ENCODE measurements at places on chromosomes 6 and 20.

GRCh38 chr20:57495978-57496377 lies 29.0 kb downstream of the CTCFL start:
- ATAC-seq = no peak

DNA sequence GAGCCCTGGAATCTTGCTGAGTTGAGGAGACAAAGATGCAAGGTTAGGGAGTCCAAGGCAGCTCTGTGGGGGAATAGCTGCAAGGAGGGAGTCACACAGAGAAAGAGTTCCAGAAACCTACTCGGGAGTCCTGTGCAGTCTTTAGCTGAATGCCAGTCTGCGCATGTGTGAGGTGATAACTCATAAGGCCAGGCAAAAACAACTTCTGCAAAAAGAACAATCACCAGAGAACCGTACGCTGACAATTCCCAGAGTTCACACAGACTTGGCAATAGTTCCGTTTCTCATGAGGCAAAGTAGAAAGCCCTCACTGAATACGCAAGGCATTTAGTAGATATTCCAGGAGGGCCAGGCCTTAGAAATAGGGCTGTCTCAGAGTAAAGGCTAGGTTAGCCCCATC lies 135.2 kb upstream of the TAB2 start:
- ATAC-seq = no peak

- ATAC-seq = no peak
These were observed 258.0 kb downstream of the ATXN1 start for GRCh38 chr6:16503241-16503775.

- no peak for ATAC-seq
These were observed 13.1 kb downstream of the RIOK1 start for GRCh38 chr6:7402716-7403115.

DNA sequence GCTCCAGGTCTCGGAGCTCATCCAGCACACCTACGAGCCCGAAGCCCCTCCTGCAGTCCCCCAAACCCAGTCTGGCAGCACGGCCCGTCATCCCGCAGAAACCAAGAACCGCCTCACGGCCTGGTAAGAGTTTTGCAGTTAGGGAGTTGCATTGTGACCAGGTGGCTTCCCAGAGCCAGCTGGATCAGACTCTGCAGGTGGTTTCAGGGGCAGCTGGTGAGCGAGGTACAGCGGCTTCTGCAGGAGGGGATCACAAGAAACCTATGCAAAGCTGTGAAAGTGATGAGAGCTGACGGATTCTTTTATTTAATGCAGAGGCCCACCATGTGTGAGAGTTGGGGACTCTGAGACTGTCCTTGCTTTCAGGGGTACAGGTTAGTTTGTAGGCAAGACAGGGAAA lies 45.9 kb upstream of the SCGN start:
- ATAC-seq = no peak

GRCh38 chr20:63498960-63499337 lies at the start of gene EEF1A2:
Gene EEF1A2, minus strand, starts transcription at chr20:63499083. Its CDS starts 1,320 bp downstream, at chr20:63497763.
- ATAC-seq = no peak

DNA sequence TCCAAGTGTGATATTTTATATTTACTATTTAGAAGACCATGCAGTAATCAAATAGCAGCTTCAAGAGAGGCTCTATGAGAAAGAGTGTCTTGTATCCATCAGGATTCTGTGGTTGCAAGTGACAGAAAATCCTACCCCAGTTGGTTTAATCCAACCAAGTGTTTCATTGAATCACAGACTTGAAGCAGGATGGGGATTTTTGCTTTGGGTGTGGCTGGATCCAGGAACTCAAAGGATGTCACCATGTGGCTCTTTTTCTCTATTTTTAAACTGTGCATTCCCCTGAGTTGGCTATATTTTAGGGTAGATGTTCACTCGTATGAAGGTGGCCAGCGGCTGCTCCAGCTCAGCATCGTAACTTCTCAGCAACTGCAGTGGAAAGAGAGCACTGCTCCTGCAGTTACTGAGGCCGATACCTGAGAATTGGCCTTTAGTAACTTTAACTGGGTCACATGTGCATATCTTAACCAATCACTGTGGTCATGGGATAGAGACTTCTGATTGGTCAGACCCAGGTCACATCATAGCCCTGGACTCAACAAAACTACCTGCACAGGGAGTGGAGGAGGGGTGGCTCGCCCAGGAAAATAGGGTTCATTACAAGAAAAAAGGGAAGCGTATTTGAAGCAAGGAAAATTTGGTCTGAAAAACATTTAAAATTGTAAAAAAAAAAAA lies 396.1 kb upstream of the SULF2 start:
- no peak for ATAC-seq

DNA sequence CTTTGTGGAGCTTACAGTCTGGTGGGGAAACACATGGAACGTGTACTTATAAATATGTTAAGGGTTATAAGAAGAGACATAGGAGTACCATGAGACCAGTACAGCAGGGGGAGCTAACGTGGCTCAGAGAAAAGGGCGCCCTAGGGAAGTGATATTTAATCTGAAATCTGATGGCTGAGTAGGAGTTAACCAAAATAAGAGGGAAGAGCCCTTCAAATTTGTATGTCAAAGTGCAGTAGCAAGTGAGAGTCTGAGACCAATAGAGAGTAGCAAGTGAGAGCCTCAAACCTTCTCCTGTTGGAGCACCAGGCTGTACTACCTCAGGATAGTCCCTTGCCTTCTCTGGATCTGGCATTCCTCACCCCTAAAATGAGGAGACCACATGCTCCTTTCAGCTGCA lies 6.1 kb upstream of the PKIG start:
- no peak for ATAC-seq

DNA sequence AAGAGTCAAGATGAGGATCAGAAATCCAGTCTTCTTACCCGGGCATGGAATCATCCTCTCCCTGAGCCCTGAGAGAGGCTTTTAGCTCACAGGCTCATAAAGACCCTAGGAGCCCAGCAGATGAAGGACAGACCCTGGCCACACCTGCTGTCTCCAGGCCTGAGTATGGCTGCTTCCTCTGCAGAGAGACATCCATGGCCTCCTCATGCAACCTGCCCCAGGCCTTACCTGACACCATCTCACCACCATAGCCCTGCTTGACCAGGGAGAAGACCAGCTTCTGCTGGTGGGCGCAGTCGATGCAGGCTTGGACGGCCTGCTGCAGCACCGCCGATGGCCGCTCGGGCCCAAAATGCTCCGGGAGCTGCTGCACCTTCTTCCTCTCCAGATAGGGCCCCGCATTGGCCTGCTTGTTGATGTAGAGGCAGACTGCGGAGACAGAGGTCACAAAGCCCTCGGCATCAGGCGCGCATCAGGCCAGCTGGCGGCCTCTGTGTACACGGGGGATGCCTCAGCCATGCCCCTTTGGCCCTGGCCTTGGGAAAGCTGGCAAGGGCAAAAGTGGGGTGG lies 77.6 kb downstream of the SCML4 start:
- no peak for ATAC-seq

DNA sequence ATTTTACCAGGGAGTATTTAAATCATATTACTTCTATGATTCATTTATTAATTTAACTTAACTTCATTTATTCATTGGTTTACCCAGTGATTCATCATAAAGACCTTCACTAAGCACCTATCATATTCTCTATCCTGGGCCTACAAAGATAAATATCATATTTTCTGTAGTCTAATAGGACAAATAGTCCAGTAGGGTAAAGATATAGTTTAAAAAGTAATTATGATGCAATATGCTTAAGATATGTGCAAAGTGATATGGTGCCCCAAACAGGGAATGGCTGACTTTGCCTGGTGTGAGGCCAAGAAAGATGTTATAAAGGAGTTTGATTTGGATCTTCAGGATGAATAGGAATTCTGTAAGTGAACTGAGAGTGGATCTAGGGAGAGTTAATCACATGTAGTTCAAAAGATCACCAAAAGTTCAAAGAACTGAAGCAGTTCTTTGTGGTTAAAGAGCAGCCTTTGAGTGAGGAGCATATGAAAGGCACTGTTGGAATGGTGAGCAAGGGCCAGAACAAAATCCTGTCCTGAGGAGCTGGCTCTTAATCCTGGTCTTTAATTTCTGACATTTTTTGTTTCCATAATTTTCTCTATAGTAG lies 45.5 kb downstream of the MLIP start:
- ATAC-seq = no peak

DNA sequence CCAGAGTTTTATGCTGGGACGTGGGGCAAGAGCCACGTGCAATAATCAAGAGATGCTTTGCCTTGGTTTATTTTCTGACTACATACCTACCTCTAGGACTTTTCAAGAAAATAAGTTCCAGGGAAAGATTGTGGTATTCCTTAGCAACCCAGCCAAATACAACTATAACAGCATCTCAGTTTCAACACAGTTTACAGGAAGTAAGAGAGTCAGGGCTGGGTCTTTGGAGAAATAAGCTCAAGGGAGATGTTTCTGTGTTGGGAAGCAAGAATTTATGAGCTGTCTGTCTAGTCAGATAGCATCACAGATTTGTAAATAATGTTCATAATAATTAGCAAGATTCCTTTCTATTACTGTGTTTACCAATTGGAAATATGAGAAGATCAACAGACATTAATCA lies 35.1 kb downstream of the MAP3K5 start:
- ATAC-seq = no peak

- no peak for ATAC-seq
These were observed 111.2 kb upstream of the CNKSR3 start for GRCh38 chr6:154621686-154622085.

- ATAC-seq = no peak
These were observed 1.6 kb downstream of the NDRG3 start for GRCh38 chr20:36744243-36744642.

DNA sequence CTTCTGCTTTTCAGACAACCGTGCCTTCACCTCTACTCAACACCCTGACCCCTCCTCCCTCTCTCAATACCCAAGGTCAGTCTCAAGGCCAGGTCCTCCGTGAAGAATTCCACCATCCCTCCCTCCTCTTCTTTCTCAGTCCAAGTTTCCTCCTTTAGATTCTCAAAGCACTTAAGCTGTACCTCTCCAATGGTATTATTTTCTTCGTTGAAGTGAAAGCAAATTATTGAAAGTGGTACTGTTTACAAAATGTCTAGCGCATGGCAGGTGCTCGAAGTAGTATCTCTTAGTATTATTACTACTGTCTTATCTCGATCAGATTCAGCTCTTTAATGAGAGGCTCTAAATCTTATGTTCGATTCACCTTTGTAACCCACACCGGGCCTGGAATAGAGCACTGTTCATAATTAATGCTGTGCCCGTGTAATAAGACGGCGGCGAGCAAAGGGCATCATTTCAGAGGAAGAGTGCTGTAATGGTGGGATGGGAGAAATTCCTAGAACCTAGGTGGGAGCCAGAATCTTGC lies 593 bp upstream of the RALGAPB start:
- peak; percentile 5 for ATAC-seq

DNA sequence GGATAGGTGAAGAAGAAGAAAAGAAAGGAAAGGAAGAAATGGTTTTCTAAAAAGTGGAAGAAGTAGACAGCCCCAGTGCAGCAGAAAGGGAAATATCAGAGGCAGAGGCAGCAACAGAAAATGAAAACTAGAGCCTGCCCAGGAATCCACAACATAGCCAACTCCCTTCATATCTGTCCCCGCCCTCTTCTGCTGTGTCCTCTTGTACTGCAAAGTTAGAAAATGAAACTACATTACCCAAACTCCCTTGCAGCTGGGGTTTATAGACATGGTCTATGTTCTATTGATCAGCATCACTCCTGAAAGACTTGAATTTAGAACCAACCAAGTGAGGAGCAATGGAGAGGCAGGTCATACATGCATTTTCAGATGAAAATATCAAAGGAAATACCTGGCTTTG lies 200.5 kb upstream of the PHACTR1 start:
- ATAC-seq = no peak

DNA sequence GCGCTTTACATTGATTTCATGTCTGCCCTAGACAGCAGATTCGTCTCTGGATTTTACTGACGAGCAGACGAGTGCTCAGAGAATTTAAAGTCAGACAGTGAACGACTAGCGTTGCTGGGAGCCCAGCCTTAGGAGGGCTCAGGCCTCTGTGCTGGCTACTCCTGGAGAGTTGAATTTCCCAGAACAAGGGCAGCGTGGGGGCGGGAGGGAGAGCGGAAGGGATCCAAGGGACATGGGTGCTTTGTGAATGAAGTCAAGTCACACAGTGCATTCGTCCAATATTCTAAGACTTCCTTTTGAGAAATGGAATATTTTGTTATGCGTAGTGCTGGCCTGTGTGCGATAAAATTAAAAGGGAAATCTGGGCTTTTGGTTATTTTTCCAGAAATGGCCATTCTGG lies 126.5 kb downstream of the MYLK4 start:
- ATAC-seq = no peak

DNA sequence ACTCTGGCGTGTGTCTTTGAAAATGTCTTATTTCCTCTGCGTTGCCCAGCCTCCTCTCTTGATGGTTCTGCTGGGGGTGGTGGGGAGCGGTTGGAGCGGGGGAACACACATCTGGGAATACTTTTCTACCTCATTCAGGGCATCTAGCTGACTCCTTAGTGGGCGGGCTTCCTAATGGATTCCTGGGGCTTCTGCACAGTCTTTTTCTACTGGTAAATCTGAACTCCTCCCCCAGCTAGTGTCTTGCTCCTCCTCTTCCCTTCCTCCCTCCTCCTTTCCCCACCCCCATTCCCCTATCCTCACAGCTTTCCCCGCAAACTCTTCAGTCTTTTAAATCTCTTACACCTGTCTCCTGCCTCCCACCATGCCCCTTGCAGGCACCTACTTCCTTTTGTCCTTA lies 74.4 kb downstream of the PRL start:
- no peak for ATAC-seq

- ATAC-seq = peak; percentile 73
These were observed 576 bp downstream of the MAPK13 start for GRCh38 chr6:36130667-36131510.

DNA sequence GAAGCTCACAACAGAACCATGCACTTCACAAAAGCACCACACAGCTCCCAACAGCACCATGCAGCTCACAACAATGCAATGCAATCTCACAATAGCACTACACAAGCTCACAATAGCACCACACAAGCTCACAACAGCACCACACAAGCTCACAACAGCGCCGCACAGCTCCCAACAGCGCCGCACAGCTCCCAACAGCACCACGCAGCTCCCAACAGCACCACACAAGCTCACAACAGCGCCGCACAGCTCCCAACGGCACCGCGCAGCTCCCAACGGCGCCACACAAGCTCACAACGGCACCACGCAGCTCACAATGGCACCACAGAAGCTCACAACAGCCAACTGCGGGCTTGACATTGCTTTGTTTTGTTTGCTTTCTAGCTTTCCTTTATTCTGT lies 198.1 kb downstream of the DLL1 start:
- no peak for ATAC-seq

- ATAC-seq = no peak
These were observed 25.4 kb downstream of the CHRNA4 start for GRCh38 chr20:63335711-63336110.

Data from activated T-helper 17 cell treated with anti-CD3 and anti-CD28 coated beads, Interleukin-2, amount 50 U/mL, for 72 hours (primary cell).